Activated T-cell treated with anti-CD3 and anti-CD28 coated beads, Interleukin-2, amount 50 U/mL, for 24 hours (primary cell): ENCODE measurements at places on chromosomes 16 and 17.

DNA sequence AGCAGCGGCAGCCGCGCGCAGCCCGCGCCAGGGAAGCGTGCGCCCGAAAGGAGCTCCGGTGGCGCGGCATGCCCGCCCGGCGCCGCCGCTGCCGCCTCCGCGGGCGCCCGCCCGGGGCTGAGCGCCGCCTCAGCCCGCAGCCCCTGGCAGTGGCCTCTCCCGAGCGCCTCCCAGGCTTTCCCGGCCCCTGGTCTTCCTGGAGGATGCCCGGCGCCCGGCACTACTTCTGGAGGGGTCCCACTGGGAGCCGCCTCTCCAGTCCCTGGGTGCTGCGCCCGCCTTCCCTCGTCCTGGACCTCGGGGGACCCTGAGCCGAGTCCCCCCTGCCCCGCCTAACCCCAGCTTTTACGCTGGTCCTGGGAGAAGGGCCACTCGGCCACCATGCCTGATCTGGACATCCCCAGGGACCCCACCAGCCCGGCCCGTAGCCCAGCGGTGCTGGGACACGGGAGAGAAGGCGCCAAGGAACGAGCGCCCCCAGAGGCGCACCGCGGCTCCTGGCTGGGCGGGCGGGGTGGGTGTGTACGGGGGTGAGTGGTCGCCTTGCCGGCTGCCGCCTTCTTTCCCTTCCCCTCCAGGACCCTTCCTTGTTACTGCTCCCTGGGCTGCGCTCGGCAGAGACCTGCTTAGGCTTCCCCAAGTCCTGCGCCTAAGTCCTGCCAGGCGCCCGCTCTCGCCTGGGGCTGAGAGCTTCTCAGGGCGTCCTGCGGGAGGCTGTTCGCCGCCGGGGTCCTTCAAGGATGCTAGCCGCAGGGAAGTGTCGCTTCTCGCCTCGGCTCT is 704 bp downstream of the ASIC2 start:
- no peak for DNase-seq

- no peak for DNase-seq
Measured at GRCh38 chr16:55203570-55203969, 120.4 kb upstream of the IRX6 start.

DNA sequence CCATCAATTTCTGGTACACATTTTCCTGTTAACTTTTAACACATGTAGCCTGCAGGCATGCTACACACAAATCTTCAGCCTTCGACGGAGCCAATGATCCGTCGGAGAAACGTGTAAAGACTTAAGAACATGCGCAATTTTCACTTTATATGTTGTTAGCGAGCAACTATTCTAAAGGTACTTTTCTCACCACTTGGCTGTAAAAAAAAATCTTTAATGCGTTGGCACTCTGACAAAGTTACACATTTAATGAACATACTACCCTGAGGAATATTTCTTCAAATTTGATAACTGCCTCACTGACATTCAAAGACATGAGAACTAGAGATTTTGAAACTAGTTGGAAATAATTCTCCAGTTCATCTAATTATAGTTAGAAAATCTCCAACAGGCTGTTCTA is 507.5 kb upstream of the SALL1 start:
- no peak for DNase-seq

- no peak for DNase-seq
Measured at GRCh38 chr16:82649766-82650165, 23.0 kb downstream of the CDH13 start.
